ENCODE measurements at places on chromosomes 2 and 18.

DNA sequence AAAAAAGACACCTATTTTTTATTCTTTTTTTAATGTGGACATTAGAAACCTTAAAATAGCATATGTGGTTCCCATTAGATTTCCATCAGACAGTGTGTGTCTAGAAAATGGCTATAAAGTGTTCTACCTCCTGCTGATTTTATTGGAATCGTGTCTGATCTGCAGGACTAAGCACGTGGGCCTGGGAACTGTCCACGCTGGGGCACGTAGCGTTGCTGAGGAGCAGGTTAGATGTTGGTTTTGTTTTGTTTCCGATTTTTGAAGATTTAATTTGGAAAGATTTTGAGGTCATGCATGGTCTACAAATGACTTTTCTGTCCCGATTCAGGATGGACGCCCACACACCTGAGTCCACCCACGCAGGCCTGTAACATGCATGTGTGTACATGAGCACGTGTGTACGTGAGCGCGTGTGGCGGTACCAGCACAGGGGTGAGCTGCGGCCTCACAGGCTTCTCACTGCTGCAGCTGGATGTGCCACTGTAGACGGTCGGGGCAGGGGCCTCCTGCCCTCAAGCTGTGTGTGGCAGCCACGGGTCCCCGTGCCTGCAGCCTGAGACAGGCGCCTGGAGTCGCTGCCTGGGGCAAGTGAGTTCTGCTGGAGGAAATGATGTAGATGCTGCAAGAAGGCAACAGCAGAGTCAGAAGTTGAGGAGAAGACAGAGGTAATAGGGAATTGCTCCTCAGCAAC lies 99.7 kb upstream of the CTDP1 start:
- DNase-seq = no peak

DNA sequence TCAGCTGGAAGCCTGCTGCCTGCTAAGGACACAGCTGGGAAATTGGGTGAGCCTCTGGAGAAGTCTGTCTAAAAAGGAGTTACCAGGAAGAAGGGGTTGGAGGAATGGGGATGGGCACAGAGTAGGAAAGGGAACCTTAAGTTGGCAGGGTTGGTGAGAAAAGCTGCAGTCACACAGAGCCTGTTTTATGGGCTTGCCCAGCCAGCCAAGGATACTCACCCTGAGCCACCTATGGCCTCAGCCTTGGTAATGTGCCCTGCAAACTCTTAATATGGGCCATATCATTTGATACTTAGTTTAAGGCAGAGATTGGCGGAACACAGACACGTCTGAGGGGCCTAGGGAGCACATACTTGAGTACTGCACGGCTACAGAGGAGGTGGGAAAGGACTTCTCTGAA lies 418.3 kb upstream of the RAB12 start:
- no peak for DNase-seq

- DNase-seq = no peak
These were observed 4.2 kb downstream of the GALNT13 start for GRCh38 chr2:153875801-153876466.

DNA sequence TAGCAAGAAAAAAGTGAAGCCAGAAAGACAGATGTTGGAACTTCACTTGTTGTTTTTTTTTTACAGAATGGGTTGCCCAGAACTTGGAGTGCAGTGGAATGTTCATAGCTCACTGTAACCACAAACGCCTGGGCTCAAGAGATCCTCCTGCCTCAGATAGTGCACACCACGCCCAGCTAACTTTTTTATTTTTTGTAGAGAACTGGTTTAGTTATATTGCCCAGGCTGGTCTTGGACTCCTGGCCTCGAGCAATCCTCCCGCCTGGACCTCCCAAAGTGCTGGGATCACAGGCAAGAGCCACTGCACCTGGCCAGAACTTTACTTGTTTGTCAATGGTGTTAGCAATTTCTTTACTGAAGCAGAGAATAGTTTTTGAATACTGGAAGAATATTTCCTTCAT lies 11.9 kb upstream of the ASPRV1 start:
- DNase-seq = no peak

DNA sequence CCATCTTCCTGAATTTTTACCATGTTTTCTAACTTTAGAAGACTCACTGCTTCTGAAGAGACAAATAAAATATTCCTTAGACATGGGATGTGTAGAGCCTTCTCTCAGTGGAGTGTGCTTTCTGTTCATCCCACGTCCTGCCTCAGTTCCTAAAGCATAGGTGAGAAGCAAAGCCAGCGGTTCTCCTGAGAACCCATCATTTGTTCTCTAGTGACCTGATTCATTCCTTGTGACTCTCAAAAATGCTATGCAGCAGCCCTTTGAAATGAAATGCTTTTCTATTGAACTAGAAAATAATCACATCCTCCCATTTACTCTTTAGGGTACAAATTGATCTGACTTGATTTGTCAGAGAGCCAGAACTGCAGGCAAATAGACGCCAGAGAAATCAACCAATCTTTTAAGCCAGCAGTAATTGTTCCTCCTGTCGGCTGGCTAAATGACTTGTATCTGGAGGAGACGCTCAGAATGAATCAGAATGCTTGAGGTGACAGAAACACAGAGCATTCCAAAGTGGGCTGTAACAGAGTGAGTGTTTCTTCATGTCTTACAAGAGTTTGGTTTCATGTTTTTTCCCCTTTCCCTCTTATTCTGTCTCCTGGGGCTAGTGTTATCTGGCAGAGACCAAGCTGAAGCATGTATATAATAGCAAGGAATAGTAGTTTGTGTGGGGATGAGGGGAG lies 81.3 kb upstream of the TMEM178A start:
- no peak for DNase-seq
